ENCODE measurements at places on chromosomes 4 and X.

DNA sequence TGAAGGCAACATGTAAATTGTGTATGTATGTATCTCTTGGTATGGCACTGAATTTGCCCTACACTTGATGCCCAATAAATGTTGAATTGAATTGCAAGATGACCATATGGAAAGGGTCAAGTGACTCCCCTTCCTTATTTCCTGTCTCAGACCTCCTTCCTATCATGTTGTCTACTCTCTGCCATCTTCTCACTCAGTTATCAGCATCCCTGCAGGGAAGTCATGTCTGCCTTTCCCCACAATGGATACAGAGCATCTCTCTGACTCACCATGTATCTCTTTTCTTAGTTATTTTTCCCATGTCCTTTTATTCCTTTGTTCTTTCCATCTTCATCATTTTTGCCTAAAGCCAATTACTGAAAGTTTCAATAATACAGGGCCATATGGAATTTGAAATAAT lies 22.5 kb downstream of the BMX start:
- DNase-seq: no peak

DNA sequence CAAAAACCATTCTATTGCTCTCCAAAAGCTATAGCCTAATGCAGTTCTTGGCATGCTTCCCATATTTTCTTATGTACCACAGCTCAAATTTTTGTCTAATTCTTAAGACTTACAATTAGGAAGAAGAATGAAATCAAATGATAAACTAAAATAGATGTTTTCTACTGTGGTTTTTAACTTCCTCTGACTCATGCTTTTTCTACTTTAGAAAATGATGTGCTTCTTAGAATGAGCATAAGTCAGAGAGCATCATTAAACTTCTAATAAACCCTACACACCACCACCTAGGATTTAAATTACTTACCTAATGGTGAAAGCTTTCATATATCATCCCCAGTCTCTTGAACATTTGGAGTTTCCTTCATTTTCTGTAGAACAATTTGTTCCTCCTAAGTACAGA lies 217.0 kb upstream of the NDST3 start:
- no peak for DNase-seq

DNA sequence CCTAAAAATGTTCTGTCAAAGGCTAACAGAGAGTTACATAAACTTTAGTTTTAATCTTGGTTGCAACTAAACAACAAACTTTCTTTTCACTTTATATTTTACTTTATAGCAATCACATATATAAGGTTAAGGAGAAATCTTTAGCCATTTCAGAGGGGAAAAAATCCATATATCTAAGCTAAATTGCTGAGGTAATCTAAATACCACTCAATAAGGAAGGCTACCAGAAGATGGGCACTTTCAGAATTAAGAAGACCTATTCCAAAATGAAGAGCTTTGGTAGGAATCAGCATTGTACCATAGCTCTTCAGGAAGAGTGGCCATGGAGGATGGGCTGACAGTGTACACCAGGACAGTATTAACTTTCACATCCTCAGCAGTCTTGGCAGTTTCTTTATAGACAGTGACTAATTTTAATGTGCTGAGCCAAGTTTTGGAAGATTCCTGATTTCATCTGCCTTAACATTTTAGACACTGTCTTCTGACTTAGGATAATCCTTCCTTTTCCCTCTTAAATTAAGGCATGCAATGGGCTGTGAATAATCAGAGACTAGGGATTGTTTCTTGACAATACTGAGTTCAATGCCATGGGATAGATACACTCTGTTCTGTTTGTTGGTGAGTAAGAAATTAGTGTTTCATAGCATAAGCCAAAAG lies 7.1 kb downstream of the FAT4 start:
- DNase-seq: no peak

- DNase-seq: no peak
Measured at GRCh38 chrX:40055495-40055894, 42.3 kb downstream of the BCOR start.

- DNase-seq: no peak
Measured at GRCh38 chr4:79620617-79621016, 212.6 kb upstream of the GK2 start.

DNA sequence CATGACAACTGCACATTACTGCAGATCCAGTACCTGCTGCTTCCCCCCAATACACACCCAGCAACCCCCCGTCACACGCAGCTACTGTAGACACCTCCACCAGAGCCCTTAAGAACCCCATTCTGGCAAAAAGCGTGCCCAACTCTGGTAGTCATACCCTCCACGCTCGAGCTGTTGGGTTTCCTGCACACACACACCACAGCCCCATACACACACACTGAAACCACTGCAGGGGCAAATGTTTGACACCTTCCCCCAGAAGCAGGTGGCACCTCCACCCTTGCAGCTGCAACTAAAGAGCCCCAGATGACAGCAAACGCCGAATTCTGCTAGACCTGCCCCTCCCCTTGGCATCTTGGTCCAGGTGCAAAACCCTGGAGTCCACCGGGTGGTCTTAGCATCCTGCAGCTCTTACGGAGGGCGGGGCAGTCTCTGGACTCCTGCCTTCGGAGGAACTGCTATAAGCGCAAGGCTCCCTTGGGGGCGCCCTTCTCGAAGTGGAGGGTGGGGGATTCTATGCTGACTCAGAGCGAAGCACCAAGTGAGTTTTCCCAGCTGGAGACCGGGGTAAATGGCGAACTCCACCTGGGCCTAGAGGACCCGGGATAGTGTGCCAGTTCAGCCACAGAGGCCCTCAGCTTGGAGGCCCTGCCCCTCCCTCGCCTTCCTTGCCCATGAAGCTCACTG lies 1.5 kb downstream of the FRMPD3 start:
- no peak for DNase-seq

DNA sequence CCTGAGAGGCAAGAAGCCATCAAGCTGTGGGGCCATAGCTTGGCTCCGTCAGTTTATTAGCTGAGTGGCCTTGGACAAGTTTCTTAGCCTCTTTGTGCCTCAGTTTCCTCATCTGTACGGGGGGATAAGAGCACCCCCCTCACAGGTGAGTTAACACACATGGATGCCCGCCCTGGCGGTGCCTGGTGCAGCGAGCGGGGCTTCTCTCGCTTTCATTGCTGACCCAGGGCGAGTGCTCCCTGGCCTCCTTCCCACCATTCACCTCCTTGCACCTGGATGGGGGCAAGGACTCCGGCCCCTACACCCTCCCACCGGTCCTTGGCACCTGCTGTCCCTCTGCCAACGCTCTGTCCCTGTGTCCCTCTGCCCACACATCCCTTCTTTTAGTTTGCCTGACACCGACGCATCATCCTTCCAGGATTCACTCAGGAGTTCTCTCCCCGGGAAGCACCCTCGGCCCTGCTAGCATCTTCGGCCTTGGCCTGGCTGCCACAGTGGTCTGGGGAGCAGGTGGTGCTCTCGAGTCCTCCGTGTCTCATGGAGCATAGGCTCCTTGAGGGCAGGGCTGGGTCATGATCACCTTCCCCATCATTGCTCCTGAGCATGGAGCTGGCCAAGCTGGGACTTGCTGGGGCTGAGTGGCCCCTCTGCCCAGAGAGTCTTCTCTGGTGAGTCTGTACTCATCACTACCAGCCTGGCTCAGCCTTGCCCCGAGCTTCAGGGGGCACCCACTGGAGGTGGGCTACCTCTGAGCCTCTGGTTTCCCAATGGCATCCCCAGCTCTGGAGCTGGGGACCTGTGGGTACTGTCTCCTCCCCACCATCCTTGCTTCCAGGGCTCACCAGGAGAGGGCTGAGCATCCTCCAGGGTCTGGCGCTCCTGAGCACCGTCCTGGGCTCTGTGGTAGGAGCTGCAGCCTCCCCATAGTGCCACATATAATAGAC lies 53.8 kb upstream of the SORCS2 start:
- DNase-seq: no peak

DNA sequence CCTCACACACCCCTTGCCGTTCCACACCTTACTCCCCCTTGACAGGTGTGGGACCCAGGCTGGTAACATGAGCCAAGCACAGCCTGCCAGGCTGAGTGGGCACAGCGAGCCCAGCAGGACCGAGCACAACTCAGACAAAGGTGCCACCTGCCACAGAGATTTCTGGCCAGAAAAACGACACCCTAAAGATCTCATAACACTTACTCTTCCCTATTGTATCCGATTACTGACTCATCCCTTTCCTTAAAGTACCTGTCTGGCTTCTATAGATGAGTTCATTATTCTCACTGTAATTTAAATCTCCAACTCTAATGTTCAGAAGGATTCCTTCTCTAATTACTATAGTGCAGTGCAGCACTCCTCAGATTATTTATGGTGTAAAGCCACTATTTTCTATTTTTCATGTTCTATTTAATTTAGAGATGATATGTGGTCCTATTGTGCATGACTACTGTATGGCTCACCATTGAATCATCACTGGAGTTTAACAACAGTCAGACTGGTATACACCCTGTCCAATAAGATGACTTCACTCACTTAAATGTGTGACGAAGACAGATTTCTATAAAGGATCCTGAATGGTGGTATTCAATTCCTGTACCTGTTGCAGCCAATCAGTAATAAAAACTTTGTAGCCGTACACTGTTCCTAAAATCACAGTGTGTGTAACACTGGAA lies 7.6 kb upstream of the SYTL5 start:
- DNase-seq: no peak

- no peak for DNase-seq
Measured at GRCh38 chr4:28426251-28426650, 1565.6 kb downstream of the STIM2 start.

DNA sequence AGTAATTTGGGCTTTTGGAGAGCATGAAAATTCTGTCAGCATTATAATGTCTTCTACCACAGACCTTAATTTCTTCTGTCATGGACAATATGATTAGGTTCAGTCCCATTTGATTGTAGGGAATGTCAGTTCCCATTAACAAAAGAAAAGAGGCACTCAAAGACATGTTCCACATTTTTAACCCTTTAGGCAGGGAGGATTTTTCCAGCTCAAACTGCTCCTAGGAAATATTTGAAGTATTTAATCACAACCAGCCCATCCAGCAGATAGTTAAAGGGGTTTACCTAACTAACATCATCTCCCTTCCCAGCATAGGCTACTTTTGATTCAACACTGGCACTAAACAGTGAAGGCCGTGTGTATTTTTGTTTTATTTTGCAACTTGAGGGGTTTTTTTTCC lies 256.0 kb downstream of the DHX15 start:
- no peak for DNase-seq

GRCh38 chr4:61320631-61321030 lies 120.5 kb downstream of the ADGRL3 start:
- DNase-seq: no peak

- DNase-seq: no peak
Measured at GRCh38 chr4:82758701-82759685, 39.6 kb downstream of the SCD5 start.

GRCh38 chr4:142976482-142976881 lies 130.4 kb upstream of the INPP4B start:
- DNase-seq: no peak

- no peak for DNase-seq
Measured at GRCh38 chr4:33780952-33781791, 2463.1 kb downstream of the ARAP2 start.

GRCh38 chr4:123308667-123309066 lies 87.9 kb upstream of the SPRY1 start:
- no peak for DNase-seq

GRCh38 chr4:26088433-26088928 lies 174.5 kb downstream of the SMIM20 start:
- no peak for DNase-seq

- DNase-seq: no peak
Measured at GRCh38 chr4:26907731-26908599, 47.3 kb downstream of the STIM2 start.

DNA sequence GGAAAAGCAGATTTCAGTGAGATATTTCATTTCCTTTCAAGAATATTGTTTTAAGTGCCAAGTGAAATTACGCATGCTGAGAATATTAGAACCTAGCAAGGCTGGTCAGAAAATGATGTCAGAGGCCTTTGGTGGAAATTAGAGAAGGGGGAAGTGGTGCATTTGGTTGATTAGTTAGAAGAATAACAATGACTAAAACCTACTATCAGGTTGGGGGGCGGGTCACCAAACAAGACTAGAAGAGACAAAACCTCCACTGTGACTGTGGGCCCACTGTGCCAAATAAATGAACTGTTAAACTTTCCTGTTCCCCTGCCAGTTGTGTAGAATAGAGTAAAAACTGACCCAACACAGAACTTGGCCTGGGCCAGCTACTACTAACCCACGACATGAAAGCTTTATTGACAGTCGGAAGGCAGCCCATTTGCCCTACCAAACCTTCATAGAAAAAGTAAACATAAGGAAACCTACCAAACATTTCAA lies 2.9 kb downstream of the RAPGEF2 start:
- DNase-seq: no peak

- no peak for DNase-seq
Measured at GRCh38 chr4:36835246-36835645, 409.3 kb upstream of the NWD2 start.

DNA sequence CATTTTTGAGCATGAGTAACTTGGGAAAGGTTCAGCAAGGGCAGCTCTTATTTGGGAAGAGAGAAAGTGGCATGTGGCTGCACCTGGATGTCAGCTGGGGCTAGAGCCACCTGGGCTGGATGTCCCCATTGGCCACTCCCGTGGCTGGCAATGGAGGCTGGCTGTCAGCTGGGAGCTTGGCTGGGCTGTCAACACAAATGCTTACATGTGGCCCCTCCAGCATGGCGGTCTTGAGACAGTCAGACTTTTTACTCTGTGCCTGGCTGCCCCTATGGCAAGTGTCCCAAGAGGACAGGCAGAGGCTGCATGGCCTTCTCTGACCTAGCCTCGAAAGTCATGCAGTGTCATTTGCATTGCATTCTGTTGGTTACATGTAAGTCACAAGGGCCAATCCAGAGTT lies 99.6 kb downstream of the FAM53A start:
- DNase-seq: no peak

- no peak for DNase-seq
Measured at GRCh38 chrX:118116713-118117550, at the start of gene KLHL13. Gene KLHL13, minus strand, starts transcription at chrX:118116810. Its CDS starts 88,337 bp downstream, at chrX:118028473.

GRCh38 chr4:149279776-149280175 lies 535.9 kb downstream of the IQCM start:
- DNase-seq: no peak

DNA sequence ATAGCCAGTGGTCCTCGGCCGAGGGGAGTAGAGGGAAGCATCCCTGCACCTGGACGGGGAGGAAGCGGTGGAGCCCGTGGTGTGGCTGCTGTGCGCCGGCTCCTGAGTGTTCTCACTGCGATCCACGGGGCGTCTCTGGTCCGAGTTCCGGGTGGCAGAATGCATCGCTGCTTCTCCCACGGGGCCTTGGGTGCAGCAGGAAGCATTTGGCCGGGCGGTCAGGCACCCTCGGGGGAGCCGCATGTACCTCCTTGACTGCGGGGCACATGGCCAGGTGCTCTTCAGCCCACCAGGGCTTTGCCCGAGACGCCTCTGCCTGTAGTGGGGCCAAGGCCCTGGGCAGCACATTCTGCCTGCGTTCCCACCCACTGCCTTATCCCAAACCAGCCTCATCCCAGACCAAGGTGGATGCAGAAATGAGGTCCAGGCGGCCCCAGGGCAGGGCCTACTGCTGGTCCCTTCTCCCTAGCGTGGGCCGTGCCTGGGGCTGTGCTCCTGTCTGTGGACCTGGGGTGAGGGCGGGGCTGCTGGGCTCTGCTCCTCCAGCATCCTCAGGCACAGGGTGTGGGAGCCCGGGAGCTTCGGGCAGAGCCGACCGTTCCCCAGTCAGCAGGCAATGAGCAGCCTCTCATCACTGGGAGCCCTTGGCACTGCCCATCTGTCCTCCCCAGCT lies 27.5 kb downstream of the NKX1-1 start:
- no peak for DNase-seq

GRCh38 chrX:134604701-134605311 lies 53.5 kb downstream of the PLAC1 start:
- DNase-seq: no peak

- no peak for DNase-seq
Measured at GRCh38 chr4:53189011-53189410, 176.8 kb downstream of the SCFD2 start.

GRCh38 chrX:103329991-103330390 lies at the start of gene TCEAL7:
Gene TCEAL7, plus strand, starts transcription at chrX:103330239. Its CDS starts 1,165 bp downstream, at chrX:103331404.
- no peak for DNase-seq

- DNase-seq: no peak
Measured at GRCh38 chr4:25060963-25061340, 30.2 kb upstream of the LGI2 start.
